Activated CD4-positive, alpha-beta memory T cell treated with anti-CD3 and anti-CD28 coated beads for 36 hours (primary cell): ENCODE measurements at places on chromosomes 7 and 10.

DNA sequence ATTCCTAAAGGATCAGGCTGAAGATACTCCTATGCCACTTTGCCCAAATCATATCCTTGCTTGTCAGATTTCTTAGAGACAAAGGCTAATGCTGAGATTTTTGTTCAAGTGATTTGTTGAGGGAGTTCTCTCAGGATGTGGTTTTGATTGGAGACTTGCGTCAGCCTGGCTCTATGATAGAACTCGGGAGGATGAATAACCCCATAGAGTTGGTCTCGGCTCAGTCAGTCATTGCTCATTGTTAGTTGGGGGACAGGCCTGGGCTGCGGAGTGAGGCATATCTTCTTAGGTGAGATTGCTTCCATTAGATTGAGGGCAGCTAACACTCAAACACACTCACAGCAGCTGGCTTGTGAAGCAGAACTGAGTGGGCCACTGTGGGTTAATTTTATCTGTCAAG lies 203.4 kb downstream of the KIF20B start:
- no peak overlapping the region for H3K27ac ChIP-seq
- no peaks in the 10 kb centered on the region for H3K36me3 ChIP-seq
- no peaks in the 10 kb centered on the region for H3K4me1 ChIP-seq
- DNase-seq, result peak; percentile 22
- H3K4me3 ChIP-seq, result no peak overlapping the region
- H3K27me3 ChIP-seq, result peaks cover 8% of the 10 kb centered on the region

- no peak overlapping the region for H3K27ac ChIP-seq
- H3K27me3 ChIP-seq, result no peaks in the 10 kb centered on the region
- peaks cover 39% of the 10 kb centered on the region for H3K36me3 ChIP-seq
- peak; percentile 56 for DNase-seq
- H3K4me3 ChIP-seq, result no peak overlapping the region
These were observed 32.6 kb downstream of the IKZF1 start for GRCh38 chr7:50336894-50337703.

GRCh38 chr7:149713731-149714068 lies 59.7 kb downstream of the ZNF467 start:
- peaks cover 9% of the 10 kb centered on the region for H3K36me3 ChIP-seq
- H3K4me1 ChIP-seq, result peaks cover 14% of the 10 kb centered on the region
- no peaks in the 10 kb centered on the region for H3K27me3 ChIP-seq
- no peak overlapping the region for H3K27ac ChIP-seq

GRCh38 chr7:117225536-117225935 lies 97.3 kb downstream of the WNT2 start:
- H3K4me3 ChIP-seq, result no peak overlapping the region
- no peak overlapping the region for H3K27ac ChIP-seq
- H3K4me1 ChIP-seq, result no peaks in the 10 kb centered on the region
- no peak for DNase-seq
- no peaks in the 10 kb centered on the region for H3K27me3 ChIP-seq
- H3K36me3 ChIP-seq, result peaks cover 6% of the 10 kb centered on the region

GRCh38 chr7:94507962-94508361 lies 1.6 kb upstream of the CASD1 start:
- peaks cover 7% of the 10 kb centered on the region for H3K36me3 ChIP-seq
- no peak overlapping the region for H3K27ac ChIP-seq
- DNase-seq, result no peak
- peaks cover 30% of the 10 kb centered on the region for H3K4me1 ChIP-seq
